ENCODE measurements at places on chromosomes 13 and 19.

- DNase-seq = no peak
Observed at GRCh38 chr13:44730851-44731250, 154.7 kb upstream of the TSC22D1 start.

GRCh38 chr13:79806821-79807220 is 325.9 kb downstream of the NDFIP2 start:
- no peak for DNase-seq

GRCh38 chr13:23709536-23709935 is 139.3 kb downstream of the TNFRSF19 start:
- DNase-seq = no peak

DNA sequence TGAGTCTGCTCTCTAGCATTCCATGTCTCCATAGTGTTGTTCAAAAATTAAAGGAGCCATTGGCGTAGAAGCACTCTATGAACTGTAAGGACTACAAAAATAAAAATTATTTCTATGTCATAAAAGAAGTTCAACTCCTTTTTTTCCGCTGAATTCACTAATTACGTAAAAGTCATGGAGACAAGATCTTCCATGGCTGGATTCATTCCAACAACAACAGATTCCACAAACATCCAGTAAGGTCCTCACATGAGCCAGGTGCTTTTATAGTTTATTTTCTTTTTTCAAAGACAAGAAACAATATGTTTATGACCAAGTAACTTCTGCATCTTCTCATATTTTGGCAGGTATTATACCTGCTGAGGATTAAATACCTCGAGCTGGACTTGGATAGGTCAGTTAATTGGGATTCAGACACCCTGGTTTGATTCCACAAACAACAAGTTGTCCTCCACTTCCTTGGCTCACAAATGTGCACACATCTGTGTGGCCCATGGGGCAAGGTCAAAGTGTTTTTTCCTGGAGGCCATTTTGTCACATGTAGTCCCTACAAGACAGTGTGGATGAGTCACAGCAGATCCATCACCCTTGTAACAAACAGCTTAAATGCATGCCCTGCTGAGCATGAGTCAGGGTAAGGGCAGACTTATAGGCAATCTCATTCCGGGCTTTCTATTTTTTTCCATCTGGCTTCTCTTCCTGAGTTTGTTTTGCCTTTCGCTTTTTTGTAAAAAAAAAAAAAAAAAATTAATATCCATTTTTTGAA is 475.6 kb downstream of the COG6 start:
- DNase-seq = peak; percentile 38

DNA sequence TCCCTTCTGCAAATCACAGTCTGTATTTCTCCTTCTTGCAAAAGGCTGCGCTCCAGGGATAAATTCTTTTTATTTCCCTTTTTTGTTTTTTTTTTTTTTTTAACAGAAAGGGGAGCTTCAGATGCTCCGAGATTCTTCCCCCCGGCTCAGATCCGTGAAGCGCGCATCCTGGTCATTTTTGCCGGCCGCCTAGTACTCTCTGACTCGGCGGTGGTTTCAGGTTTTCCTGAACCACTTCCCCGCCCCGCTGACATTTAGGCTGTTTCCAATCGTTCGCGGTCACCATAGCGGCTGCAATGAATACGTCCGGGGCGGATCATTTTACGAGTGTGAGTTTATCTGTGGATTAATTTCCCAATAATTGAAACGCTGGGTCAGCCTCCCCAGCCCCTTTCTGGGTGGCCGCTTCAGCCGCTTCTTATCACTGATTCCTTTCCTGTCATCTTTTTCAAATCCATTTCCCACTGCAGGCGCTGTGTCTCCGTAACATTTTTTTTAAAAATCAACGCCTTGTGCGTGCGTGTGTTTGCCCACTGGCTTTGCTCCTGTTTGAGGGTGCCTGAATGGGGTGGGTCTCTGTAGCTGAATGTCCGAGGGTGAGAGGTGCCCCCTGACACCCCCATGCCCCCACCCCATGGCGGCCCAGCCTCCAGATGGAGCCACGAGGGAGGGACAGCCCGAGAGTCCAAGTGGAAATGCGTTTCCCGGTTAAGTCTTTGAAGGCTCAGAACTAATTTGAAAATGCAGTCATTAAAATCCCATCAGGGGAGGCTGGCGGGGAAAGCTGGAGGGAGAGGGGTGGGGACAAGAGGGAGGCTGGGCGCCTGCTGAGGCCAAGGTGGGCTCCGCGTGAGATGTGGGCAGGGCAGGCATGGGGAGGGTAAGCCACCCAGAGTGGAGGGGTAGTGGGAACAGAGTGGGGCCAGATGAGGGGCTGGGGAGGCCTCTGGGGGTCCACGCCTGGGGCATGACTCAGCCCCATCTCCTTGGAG is 10.6 kb downstream of the ONECUT3 start:
- no peak for DNase-seq
